ENCODE measurements at places on chromosomes 11 and 22.

GRCh38 chr11:83006877-83007330 is 64.8 kb downstream of the RAB30 start:
- DNase-seq = peak; percentile 31

GRCh38 chr22:21791635-21792625 is 56.3 kb upstream of the YPEL1 start:
- DNase-seq = no peak

- no peak for DNase-seq
Measured at GRCh38 chr11:130024361-130024760, 21.7 kb upstream of the PRDM10 start.

DNA sequence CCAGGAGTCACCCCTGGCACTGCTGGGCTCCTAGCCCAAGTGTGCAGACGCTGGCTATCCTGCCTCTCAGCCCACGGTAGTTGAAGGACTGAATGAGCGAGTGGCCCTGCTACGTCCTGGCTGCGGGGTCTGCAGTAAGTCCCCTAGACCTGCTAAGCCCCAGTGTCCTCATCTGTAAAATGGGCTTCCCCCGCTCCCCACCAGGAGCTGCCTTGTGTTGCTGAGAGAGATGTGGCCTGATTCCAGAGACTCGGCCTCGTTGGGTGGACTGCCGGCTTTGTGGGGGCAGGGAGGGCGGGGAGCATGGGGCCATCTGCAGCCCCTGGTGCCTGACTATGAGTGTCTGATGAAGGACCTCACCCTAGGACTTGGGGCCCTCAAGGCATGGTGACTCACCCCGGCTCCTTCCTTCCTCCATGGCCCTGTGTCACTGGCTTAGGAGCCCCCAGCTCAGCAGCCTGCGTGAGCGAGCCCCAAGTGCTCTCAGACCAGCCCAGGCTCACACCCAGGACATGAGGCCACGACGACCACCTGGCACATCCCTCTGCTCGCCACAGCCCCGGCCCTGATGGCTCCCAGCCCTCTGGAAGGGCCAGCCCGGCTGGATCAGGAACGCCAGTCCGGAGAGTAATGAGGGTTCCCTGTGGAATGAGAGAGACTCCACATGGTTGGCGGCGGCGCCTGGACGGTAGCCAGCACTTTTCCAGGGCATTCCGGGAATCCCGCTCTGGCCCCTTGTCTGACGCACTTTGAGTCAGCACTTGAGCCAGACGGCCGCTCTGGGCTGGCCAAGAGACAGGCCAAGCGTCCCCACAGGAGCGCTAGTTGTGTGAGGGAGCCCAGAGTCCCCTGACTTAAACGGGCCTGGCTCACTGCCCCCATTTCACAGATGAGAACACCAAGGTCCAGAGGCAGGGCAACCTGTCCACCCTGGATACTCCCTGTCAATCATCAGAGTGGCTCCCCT is 50.5 kb upstream of the SHISAL1 start:
- DNase-seq = no peak

- no peak for DNase-seq
Measured at GRCh38 chr11:62410972-62411371, 7.9 kb upstream of the SCGB1A1 start.

Data from GM12892 (cell line).